ENCODE measurements at places on chromosomes 5 and 9. TPM values are rescaled to one million over a fixed set of nuclear protein-coding genes. Genes with fewer than 3 reads are reported as not detected.

- H3K27me3 ChIP-seq: no peaks in the 10 kb centered on the region
- DNase-seq: no peak
- no peak overlapping the region for H3K4me3 ChIP-seq
- H3K4me1 ChIP-seq: peaks cover 4% of the 10 kb centered on the region
- no peaks in the 10 kb centered on the region for H3K36me3 ChIP-seq
These were observed 164.5 kb downstream of the PIK3R1 start for GRCh38 chr5:68380078-68380477.

- H3K36me3 ChIP-seq: no peaks in the 10 kb centered on the region
- no peaks in the 10 kb centered on the region for H3K4me1 ChIP-seq
- DNase-seq: no peak
- H3K27me3 ChIP-seq: peaks cover 28% of the 10 kb centered on the region
- no peak overlapping the region for H3K4me3 ChIP-seq
These were observed 44.7 kb upstream of the LMX1B start for GRCh38 chr9:126569036-126569435.

- no peak for DNase-seq
- peaks cover 4% of the 10 kb centered on the region for H3K36me3 ChIP-seq
- H3K4me3 ChIP-seq: no peak overlapping the region
- no peaks in the 10 kb centered on the region for H3K27me3 ChIP-seq
These were observed 280.0 kb upstream of the EFNA5 start for GRCh38 chr5:107950776-107951175.

- peak; percentile 40 for DNase-seq
- no peak overlapping the region for H3K4me3 ChIP-seq
- no peaks in the 10 kb centered on the region for H3K36me3 ChIP-seq
- no peaks in the 10 kb centered on the region for H3K27me3 ChIP-seq
- no peak overlapping the region for H3K27ac ChIP-seq
- H3K4me1 ChIP-seq: no peaks in the 10 kb centered on the region
These were observed 7.7 kb downstream of the RASGEF1C start for GRCh38 chr5:180201051-180201987.

DNA sequence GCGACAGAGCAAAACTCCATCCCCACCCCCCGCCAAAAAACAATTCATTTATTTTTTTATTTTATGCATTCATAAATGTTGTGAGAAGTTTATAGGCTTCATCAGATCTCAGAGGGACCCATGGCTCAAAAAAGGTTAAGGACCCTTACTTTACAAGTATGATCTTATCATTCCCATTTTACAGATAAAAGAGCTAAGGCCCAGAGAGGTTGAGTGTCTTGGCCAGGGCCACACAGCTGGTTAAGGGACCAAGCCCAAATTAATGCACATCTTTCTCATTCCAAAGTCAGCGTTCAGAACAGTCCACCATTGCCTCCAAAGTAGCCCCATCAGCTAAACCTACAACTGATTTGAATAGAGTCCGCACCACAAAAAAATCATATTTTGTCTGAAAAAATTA lies 67.8 kb downstream of the PPARGC1B start:
- no peaks in the 10 kb centered on the region for H3K36me3 ChIP-seq
- H3K4me1 ChIP-seq: peaks cover 30% of the 10 kb centered on the region
- DNase-seq: no peak
- H3K27ac ChIP-seq: no peak overlapping the region
- no peak overlapping the region for H3K4me3 ChIP-seq

Gene FOXD4L3
- total RNA-seq: not detected

Data from neural crest cell (in vitro differentiated cells).